DMS79 (cell line): ENCODE measurements at places on chromosomes 1 and 21.

GRCh38 chr1:183279835-183280234 lies 93.8 kb downstream of the LAMC2 start:
- DNase-seq, result no peak

DNA sequence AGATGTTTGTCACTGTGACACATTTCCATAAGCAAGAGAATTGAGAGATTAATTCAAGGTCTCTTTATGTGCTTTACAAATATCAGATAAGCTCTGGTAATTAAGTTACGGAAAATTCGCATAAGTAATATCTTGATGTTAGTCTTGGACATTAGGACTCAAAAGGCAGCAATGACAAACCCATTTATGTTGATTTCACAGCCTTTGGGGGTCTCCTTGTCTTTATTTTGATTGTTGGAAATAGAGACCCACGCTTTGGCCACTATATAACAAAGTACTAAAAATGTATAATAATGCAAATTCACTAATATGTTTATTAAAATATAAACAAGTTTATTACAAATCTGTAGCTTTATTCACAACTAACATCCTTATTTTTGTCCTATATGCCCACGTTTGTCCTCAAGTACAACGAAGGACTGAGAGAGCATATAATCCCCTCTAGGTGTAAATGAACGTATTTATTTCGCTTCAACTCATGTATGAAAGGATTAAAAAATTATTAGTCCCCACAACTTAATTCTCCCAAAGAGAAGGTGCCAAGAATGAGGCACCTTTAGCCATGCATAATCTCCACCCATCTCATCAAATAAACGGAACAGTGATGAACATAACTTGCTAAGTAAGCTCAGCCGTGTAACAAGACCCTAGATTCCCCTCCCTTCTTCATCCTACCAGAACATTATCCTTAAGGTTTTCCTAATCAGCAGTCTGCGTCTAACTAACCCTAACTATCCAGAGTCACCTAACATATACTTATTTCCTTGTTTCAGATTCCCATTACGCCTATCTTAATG lies 1.6 kb upstream of the LAMC1 start:
- no peak for DNase-seq

DNA sequence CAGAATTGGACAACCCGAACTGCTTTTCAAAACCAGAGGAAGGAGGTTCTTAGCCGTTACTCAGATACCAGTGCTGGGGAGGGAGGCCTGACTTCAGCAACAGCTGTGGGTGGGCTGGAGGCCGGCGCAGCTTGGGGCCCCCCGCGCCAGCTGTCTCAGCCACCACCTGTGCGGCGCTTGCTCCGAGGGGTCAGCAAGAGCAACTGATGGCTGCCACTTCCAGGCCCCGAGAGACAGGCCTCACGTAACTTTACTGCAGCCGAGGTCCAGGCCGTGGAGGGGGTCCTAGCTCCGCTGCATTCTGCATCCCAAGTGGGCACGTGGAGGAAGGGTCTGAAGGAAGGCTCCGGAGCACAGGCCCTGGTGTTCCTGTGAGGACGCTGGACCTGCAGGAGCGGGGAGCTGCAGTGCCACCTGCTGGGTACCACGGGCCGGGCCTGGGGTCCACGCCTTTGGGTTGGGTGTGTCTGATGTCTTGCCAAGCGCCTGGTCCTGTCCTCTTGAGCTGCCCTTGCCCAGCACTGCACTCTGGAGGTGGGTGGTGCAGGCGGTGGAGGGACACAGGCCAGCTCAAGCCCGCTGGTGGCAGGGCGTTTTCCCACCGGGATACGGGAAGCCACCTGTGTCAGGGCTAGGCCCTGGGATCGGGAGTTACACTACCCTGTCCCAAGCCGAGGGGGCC lies 9.8 kb downstream of the THAP3 start:
- DNase-seq, result no peak

GRCh38 chr21:41662761-41663160 lies 104.1 kb downstream of the RIPK4 start:
- DNase-seq, result no peak

DNA sequence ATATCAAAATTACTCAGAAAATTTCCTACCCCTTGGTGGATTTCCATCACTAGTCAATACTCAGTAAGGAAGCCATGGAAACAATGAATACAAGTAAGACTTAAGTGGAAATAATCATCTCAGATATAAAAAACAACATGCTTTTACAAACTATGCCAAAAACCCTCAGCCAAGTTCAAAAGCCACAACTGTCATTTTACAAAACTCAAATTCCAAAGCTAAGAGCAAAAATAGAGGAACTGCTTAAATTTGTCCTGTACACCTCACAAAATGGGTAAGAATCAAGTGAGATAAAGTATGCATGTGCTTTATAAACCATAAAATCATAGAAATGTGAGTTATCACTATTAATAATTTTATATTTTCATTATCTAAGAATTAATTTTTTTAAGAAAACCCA lies 9.6 kb downstream of the TMCO1 start:
- no peak for DNase-seq

GRCh38 chr1:15994590-15995351 lies 9.3 kb upstream of the SRARP start:
- DNase-seq, result no peak

GRCh38 chr1:167510244-167510643 lies 8.1 kb downstream of the CD247 start:
- no peak for DNase-seq

- DNase-seq, result no peak
Observed at GRCh38 chr21:36381841-36382589, 3.2 kb upstream of the CHAF1B start.

GRCh38 chr1:47608296-47608875 lies 170.5 kb downstream of the FOXD2 start:
- DNase-seq, result no peak

DNA sequence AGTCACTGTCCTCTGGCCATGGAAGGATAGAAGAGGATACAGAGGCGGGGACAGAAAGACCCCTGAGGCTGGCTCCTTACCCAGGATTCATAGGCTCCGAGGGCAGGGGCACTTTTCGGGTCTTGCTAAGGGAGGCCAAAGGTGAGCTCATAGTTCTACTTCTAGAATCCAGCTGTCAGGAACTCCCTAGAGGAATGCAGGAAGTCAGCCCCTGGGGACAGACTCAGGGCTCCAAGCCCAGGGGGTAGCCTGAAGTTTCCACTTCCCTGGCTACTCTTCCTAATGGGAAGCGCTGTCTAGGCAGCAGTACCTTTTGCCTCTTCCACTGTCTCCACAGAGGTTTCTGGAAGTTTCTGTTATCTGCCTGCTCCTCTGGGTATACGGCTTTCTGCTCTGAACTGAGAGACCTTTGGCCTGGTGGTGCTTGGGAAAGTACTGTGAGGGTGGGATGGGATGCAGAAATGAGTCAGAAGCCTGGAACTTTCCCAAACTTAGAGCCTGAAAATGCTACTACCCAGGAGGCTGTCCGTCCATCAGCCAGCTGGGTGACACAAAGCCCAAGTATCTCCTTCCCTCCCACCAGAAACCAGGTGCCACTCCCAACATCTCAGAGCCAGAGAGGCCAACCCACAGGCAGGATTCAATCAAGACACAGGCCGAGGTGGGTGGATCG lies 3.6 kb downstream of the UBXN11 start:
- DNase-seq, result no peak

- DNase-seq, result no peak
Observed at GRCh38 chr1:119569095-119569494, 62.1 kb downstream of the HSD3B1 start.
